Endothelial cell of umbilical vein (primary cell): ENCODE measurements at places on chromosomes 7 and 10. TPM values are rescaled to one million over a fixed set of nuclear protein-coding genes. Genes with fewer than 3 reads are reported as not detected.

- H3K27me3 ChIP-seq, result no peaks in the 10 kb centered on the region
- H3K4me3 ChIP-seq, result no peak overlapping the region
- H3K4me1 ChIP-seq, result no peaks in the 10 kb centered on the region
- no peak overlapping the region for H3K27ac ChIP-seq
These were observed 73.5 kb downstream of the GRB10 start for GRCh38 chr7:50709151-50709550.

DNA sequence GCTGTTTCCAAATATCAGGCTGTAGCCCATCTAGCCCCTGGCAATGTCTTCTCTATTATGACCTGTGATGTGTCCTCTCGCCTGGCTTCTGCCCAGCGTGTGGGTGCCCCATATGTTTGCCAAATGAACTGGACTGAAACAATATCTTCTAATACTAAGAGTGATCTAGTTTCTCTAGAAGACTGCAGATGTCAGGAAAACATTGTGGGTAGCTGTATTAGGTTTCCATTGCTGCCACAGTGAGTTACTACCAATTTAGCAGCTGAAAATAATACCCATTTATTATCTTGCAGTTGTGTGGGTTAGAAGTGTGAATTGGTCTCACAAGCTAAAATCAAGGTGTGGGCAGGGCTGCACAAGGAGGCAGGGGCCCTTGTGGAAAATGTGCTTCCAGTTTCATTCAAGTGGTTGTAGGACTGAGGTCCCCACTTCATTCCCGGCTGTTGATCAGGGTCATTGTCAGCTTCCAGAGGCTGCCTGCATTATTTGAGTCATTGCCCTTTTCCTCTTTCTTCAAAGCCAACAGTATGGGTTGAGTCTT, 202.8 kb upstream of the BMPER start:
- no peak for DNase-seq
- H3K27ac ChIP-seq, result no peak overlapping the region
- no peak overlapping the region for H3K4me3 ChIP-seq

DNA sequence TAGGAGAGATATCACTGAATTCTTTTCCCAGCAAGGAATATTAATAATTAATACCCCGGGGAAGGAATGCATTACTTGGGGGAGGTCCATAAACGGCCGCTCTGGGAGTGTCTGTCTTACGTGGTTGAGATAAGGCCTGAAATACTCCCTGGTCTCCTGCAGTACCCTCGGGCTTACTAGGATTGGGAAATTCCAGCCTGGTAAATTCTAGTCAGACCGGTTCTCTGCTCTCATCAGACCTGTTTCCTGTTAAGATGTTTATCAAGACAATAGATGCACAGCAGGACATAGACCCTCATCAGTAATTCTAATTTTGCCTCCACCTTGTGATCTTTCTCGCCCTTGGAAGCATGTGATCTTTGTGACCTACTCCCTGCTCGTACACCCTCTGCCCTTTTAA, 162.8 kb upstream of the KCND2 start:
- no peaks in the 10 kb centered on the region for H3K27me3 ChIP-seq
- no peaks in the 10 kb centered on the region for H3K36me3 ChIP-seq
- no peak overlapping the region for H3K4me3 ChIP-seq
- no peak overlapping the region for H3K27ac ChIP-seq
- H3K4me1 ChIP-seq, result no peaks in the 10 kb centered on the region

HOXA7 gene
- total RNA-seq, result 15.6 and 18.5 TPM in 2 replicates

ASB15 gene
- total RNA-seq, result not detected in 2 replicates

- H3K36me3 ChIP-seq, result no peaks in the 10 kb centered on the region
- H3K27ac ChIP-seq, result no peak overlapping the region
- DNase-seq, result no peak
- no peaks in the 10 kb centered on the region for H3K27me3 ChIP-seq
- H3K4me1 ChIP-seq, result peaks cover under 1% of the 10 kb centered on the region
These were observed 49.0 kb upstream of the TOMM7 start for GRCh38 chr7:22871661-22872060.
